ENCODE measurements at places on chromosomes 1 and 21.
A peak's percentile ranks its signal among the peaks of the same experiment; 100 is the strongest.

DNA sequence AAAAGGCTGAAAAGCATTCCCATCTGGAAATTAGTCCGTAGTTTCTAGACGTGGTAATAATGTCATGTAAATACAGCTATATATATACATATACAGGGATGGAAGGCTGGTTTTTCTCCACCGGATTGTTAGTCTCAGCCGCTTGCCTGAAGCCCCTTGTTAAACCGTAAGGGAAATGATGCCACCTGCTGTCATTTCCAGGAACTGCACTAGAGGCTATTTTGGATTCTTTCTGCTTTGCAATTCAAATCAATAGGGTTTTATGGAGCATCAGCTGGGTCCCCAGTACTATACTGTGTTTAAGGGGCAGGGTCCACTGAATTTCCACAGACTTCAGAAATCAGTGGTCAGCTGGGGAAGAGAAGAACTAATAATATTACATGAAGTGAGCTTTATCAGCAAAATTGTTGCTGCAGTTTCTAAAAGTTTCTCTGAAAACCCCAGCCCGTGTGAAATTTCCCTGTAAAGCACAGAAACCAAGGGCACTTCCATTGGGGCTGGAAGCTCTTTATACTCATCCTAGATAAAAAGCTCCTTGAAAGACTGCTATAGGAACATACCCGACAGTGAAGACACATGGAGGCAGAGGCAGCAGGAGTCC lies 33.8 kb upstream of the MPZL1 start:
- DNase-seq, result peak; percentile 91

GRCh38 chr1:77085109-77085508 lies 134.1 kb downstream of the PIGK start:
- no peak for DNase-seq

DNA sequence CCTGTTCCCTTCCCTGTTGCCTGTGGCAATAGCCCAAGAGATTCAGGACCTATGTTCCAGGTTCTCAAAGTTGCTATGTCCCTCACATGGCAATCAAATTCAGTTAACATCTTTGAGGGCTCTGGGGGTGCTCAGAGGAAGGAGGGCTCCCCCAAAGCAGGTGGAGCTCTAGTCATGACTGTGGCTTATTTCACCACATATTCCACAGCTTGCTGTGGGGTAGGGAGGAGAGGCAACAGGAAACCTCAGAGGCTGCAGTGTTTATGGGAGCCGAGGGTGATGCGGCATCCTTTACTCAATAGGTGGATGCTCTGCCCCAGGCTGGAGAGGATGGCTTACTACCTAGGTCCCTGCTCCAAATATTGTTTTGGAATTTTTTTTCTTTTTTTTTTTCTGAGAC lies 1.2 kb upstream of the MKNK1 start:
- no peak for DNase-seq

DNA sequence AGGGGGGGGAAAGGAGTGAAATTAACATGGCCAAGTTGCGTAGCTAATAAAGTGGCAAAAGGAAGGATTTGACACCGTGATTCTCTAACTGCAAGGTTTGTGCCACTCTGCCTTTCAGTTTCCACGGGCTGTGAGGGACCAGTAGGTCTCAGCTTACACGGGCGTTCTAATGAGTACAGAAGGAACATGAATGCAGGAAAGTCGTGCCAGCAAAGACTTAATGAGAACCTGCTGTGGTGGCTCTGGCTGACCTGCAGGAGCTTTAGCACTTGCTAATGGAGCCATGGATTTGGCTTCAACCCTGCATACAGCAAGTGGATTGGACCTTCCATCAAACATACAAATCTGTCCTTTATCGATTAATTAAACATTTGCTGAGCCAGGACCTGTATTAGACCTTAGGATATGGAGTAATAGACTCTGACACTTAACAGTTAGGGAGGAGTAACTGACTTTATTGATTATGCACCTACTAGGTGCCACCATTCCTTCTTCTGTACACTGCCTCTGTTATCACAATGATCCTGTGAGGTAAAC lies 15.1 kb upstream of the PITHD1 start:
- no peak for DNase-seq

DNA sequence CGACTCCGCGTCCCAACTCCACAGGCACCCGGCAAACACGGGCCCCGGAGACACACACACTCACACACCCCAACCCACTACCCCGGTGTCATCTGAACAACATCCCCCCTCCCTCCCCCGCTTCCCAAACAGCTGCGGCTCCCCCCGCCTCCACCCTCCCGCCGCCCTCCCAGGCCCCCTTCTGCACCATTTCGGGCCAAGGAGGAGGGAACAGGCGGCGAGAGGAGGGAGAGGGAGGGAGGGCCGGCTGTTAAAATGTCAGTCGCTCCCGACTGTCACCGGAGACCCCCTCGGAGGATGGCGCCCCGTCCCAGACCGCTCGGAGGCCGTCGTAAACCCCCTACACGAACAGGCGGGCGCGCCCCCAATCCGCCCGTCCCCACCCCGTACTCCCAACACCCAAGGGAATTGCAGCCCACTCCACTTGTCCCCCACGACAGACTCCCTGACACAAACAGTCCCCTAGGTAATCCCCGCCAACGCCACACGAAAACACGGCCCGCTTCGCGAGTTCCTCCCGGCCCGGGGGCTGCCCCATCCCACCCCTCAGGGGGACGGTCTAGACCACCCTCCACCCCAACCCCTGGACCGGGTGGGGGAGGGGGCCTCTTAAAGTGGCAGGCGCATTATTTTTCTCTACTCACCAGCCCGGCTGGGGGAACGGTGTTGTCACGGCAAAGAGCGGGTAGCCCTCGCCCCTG lies 583 bp downstream of the MEF2D start:
- DNase-seq, result peak; percentile 17

DNA sequence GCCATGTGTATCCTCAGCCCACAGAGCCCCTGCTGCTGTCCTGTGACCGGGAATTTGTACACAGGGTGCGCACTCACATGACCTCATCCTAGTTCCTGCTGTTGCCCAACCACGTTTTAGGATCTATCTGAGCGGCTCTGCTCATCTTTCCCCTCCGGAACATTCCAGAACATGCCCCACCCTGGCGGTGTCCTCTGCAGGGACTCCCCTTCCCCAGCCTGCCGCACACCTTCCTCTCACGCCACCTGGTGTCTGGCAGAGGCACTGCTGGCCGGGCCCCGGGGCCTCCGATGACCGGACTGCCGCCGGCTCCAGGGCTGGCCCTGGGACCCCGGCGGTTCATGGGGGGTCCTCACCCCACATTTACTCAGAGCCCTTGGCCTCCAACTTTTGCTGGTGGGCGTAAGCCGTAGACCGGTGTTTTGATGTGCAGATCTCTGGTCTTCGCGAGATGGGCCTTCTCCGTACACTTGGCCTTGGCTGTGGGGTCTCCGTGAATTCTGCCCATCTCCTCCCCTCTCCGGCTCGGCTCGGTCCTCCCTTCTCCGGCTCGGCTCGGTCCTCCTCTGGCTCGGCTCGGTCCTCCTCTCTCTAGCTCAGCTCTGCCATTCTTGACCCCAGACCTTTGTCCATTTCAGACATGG lies 29.5 kb downstream of the ARHGEF16 start:
- DNase-seq, result peak; percentile 58

DNA sequence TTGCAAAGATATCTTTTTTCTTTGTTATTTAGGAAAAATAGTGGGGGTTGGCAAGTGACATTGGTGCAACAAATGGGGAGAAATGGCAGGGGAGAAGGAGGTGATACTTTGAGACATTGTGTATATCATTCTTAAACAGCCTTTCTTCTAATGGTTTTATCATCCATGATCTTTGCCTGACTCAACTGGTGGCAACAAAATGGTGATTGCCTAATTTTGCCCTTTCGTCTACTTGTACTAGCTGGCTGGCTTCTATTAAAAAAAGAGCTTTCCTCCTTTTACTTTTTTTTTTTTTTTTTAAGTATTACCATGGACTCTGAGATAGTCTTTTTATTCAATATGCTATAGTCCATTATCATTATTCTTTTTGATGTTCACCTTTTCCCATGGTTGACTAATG lies 27.7 kb downstream of the DESI2 start:
- no peak for DNase-seq

GRCh38 chr1:171718216-171718615 lies 23.6 kb downstream of the VAMP4 start:
- no peak for DNase-seq

- no peak for DNase-seq
Observed at GRCh38 chr1:162717548-162718184, 72.8 kb upstream of the HSD17B7 start.

DNA sequence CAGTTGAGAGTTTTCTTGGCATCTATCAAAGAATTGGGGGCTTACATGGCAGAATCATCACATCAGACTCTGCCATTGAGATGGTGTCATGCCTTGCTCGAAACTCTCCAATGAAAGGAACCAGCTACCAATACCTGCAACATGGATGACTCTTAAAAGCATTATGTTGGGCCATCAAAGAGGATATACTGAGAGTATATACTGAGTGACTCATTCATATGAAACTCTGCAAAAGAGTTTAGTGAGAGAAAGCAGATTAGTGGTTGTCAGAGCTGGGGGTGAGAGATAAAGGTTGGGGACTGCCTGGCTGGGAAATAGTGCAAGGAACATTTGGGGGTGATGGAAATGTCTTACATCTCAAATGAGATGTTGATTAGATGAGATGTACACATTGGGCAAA lies 14.7 kb upstream of the HMGB4 start:
- no peak for DNase-seq

DNA sequence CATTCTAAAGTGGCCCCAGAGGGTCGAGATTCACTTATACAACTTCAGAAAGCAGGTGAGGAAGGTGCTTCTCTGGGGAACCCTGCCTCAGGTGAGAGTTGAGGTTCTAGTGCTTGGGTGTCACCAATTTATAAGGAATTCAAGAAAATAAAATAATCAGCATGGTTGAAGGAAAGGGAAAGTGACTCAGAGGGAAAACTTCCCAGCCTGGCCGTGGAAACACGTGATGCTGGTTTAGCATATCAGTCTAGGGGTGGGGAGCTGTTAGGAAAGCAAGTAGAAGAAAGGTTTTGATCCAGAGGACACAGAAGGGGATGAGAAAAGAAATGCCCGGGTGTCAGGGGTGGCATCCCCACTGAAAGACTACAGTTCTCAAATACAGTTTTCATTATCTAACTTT lies 37.7 kb upstream of the TMEM125 start:
- DNase-seq, result no peak

DNA sequence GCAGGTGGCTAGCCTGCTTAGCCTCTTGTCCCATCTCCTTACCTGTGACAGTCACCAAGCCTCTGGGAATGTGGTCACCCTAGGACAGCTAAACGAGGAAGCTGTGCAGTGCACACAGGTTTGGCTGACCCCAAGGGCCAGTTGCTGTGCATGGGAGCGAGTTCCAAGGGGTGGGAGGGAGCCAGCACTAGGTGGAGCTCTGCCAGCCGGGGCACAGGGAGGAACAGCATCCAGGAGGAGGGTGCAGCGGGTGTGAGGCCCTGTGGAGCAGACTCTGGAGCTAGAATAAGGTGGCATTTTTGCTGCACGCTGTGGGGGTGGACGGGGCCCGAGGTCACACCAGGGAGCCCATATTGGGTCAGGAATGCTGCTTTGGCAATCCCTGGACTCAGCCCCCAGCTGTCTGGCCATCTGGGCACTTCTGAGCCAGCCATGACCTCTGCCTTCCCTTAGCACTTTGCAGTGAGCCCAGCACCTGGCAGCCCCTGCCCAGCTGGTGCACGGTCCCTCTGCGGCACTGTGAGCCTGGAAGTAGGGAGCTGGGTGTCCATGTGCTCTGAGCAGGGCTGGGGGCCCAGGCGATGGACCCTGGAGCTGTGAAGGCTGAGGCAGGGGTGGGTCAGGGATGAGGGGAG lies 8.7 kb downstream of the PDXK start:
- peak; percentile 48 for DNase-seq

GRCh38 chr1:157181258-157181657 lies 43.1 kb upstream of the ETV3 start:
- DNase-seq, result no peak

DNA sequence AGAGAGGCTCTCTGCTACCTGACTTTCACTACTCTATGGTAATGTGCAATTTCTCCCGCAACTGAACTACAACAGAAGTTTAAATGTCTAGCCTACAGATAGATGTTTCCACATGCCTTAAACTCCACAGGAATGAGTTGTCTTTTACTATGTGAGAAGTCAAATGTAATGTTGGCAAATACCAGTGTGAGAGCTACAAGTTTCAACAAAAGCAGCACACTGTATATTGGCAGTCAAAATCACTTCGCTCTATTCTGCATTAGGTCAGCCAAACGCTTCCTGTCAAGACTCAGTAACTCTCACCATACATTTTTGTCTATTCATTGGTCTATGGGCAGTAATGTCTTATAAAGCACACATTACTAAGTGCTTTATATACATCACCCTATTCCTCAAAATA lies 41.9 kb downstream of the LUZP1 start:
- DNase-seq, result no peak

GRCh38 chr1:212260557-212261355 lies 24.5 kb upstream of the PPP2R5A start:
- peak; percentile 16 for DNase-seq

GRCh38 chr1:168421399-168422004 lies 122.3 kb downstream of the XCL2 start:
- DNase-seq, result no peak

- no peak for DNase-seq
Observed at GRCh38 chr1:88204111-88204510, 480.0 kb upstream of the PKN2 start.

DNA sequence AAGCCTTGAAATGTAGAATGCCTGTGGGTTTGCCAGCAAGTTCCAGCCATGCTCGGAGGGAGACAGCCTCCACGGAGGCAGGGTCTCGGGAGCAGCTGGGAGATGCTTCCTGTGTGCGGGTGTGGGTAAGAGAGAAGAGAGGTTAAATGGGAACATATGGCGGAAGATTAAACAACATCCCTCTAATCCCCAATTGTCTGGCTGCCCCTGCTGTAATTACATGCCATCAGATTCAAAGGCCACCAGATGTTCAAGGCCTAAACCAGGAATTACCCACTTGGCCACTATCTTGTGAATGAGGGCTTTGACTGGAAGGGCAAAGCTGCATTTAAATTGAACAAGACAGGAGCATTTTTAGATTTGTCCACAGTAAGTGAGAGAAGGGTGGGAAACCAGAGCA lies 81.4 kb upstream of the BACE2 start:
- no peak for DNase-seq

DNA sequence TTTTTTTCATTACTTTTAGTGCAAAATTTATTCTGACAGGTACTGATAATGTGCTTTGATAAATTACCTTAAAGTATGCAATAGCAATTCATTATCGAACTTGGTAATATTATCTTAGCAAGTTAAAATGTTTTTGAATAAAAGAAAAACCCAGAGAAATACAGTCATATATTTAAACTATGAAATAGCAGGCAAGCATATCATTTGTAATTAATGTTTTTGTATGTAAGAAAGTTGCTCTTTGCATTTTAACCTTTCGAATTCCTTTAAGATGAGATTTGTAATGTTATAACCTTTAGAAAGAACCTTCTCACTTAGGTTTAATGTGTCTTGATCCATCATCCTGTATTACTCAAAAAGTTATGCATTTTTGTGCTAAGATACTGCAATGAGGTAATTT lies 585.6 kb downstream of the PTBP2 start:
- no peak for DNase-seq

GRCh38 chr1:176073524-176074157 lies 133.4 kb downstream of the COP1 start:
- DNase-seq, result peak; percentile 74
